Activated CD4-positive, alpha-beta T cell treated with anti-CD3 and anti-CD28 coated beads, Interleukin-2, amount 50 U/mL, for 24 hours (primary cell): ENCODE measurements at places on chromosomes 4 and X.

- DNase-seq: no peak
These were observed 10.0 kb downstream of the ELMOD2 start for GRCh38 chr4:140533951-140534480.

GRCh38 chr4:174593701-174594100 lies 71.4 kb upstream of the HPGD start:
- DNase-seq: no peak

DNA sequence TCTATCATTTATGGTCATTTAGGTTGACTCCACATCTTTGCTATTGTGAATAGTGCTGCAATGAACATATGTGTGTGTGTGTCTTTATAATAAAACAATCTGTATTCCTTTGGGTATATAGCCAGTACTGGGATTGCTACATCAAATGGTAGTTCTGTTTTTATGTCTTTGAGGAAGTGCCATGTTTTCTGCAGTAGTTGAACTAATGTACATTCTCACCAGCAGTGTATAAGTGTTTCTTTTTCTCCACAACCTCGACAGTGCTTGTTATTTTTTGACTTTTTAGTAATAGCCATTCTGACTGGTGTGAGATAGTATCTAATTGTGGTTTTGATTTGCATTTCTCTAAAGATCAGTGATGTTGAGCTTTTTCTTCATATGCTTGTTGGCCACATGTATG lies 80.5 kb downstream of the ARHGAP6 start:
- DNase-seq: no peak

- DNase-seq: no peak
These were observed 5.6 kb downstream of the CYSLTR1 start for GRCh38 chrX:78321809-78322208.

GRCh38 chr4:24108567-24108966 lies 218.7 kb upstream of the PPARGC1A start:
- DNase-seq: no peak

GRCh38 chr4:39998659-39999345 lies 21.1 kb upstream of the PDS5A start:
- no peak for DNase-seq

- no peak for DNase-seq
These were observed 285.6 kb downstream of the SHOX start for GRCh38 chrX:916230-916599.

DNA sequence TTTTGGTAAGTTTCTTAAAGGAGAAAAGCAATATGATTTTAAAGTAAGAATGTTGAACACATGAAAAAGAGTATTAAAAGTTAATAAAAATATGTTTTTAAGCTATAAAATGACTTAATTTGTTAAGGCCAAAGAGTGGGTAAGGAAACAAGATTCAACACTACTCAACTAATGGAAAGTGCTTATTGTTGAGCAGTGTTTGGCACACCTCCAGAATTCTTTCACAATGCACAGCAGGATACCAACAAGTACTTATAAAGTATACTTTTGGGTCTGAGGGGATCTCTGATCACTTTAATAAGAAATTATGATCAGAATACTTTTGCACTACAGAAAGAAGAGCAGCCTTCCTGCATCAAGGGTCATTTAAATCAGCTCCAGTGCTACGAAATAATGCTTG lies 5.9 kb downstream of the LAMP2 start:
- no peak for DNase-seq
